Globus pallidus (tissue), 1 donor: ENCODE measurements at places on chromosomes 6 and 20.

DNA sequence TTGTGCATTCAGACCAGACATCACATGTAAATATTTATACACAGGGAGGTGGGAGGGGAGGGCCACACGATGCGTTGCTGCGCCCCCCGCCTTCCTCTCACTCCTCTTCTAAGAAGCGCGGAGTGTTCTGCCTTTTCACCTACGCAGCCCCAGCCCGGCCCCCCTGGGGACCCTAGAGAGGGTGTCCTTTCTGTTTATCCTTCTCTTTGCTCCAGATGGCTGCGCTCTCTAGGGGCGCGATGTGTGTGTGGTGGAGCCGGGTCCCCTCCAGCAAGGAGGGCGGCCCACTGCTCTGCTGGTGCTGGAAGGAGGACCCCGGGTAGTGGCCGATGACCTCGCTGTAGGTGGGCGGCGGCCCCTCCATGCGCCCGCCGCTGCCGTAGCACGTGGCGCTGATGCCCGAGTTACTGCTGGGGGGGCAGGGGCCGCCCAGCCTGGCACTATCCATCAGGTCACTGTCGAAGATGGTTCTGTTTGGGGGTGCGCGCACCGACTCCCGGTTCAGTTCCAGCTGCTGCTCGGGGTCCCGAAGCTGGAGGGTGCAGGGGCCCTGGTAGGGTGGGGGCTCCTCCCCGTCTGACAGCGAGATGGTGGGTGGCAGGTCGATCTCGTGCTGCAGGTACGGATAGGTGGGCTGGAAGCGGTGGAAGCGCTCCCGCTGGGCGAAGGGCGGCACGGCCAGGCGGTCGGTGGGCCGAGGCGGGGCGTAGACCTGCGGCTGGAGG lies 31.8 kb upstream of the ZBP1 start:
- no peak for DNase-seq

- DNase-seq, result peak; percentile 16
These were observed 23.7 kb downstream of the PEX7 start for GRCh38 chr6:136846046-136846445.

GRCh38 chr6:154705471-154706113 lies 27.6 kb upstream of the SCAF8 start:
- no peak for DNase-seq

DNA sequence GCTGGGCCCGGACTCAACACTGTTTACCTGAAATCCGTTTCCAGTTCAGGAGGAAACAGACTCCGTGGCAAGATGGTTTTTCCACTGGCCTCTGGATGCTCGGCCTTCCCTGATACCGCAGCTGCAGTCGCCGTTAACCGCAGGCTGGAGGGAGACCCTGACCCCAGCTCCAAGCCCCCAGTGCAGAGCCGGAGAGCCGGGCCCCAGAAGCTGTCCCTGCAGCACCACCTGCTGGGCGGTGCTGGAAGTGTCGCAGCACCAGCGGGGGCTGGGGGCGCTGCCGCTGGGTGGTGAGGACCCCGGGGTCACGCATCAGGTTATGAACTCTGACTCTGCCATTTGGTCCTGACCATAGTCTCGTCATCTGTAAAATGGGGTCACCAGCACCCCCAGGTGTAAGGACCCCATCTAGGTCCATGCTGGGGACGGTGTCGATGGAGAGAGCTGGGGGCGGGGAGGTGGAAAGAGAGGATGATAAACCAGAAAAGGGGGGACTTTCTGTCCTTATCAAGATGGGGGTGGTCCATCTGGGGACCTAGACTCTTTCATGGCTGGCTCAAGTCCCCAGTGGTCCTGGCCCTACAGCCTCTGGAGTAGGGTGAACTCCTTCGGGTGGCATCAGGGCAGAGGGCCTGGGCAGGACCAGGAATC lies 20.8 kb upstream of the CHRNA4 start:
- DNase-seq, result no peak

DNA sequence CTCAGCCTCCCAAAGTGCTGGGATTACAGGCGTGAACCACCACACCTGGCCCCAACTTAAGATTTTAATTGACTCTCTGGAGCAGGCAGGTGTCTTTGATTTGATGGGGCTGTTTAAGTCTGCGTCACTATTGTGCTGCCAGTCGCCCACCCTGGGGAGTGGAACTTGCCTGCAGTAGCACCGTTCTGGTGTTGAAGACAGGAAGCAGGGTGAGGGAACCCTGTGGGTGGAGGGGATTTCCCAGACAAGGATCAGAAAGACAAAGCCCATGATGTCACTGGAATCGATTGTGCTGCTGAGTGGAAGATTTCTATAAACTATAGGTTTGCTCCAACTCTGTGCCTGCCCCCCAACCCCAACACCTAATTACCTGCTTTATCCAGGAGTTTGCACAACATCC lies 11.0 kb downstream of the ALDH8A1 start:
- no peak for DNase-seq

DNA sequence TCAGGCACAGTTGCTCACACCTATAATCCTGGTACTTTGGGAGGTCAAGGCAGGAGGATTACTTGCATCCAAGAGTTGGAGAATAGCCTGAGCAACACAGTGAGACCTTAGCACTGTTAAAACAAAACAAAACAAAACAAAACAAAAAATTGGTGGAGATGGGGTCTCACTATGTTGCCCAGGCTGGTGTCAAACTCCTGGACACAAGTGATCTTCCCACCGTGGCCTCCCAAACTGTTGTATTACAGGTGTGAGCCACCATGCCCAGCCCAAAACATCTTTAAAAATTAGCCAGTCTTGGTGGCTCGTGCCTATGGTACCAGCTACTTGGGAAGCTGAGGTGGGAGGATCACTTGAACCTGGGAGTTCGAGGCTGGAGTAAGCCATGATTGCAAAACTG lies 120.2 kb downstream of the GMDS start:
- no peak for DNase-seq

DNA sequence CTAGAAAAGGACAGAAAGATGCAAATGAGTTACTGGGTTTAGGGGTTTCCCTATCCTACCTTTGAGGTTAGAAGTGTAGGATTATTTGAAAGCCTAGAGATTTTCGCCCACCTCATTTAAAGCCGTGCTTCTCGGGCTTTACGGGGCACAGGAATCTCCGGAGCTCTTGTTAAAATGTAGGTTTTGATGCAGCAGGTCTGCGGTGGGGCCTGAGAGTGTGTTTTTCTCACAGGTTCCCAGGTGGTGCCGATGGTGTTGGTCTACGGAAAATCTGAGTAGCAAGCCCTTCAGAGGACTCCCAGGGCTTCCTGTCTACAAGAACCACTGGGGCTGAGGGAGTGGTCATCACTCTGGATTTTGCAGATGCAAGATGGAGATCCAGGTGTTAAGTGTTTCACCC lies 47.5 kb downstream of the TRAM2 start:
- no peak for DNase-seq

DNA sequence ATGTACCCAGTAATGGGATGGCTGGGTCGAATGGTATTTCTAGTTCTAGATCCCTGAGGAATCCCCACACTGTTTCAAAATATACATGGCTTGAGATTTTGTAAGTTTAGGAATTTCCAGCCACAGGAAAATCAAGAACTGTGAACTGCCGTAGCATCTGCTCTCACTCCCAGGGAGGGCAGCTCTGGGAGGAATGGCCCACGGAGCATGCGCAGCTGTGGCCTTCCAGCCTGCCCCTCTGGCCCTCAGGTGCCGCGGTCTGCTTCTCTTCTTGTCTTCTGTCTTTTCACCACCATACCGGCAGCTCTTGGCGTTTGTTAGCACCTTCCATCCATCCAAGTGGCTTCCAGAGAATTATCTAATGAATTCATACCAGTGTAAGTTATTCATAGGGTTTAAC lies 19.9 kb upstream of the EXOC2 start:
- DNase-seq, result no peak

- DNase-seq, result no peak
These were observed 6.4 kb downstream of the FGD2 start for GRCh38 chr6:37011656-37012378.

DNA sequence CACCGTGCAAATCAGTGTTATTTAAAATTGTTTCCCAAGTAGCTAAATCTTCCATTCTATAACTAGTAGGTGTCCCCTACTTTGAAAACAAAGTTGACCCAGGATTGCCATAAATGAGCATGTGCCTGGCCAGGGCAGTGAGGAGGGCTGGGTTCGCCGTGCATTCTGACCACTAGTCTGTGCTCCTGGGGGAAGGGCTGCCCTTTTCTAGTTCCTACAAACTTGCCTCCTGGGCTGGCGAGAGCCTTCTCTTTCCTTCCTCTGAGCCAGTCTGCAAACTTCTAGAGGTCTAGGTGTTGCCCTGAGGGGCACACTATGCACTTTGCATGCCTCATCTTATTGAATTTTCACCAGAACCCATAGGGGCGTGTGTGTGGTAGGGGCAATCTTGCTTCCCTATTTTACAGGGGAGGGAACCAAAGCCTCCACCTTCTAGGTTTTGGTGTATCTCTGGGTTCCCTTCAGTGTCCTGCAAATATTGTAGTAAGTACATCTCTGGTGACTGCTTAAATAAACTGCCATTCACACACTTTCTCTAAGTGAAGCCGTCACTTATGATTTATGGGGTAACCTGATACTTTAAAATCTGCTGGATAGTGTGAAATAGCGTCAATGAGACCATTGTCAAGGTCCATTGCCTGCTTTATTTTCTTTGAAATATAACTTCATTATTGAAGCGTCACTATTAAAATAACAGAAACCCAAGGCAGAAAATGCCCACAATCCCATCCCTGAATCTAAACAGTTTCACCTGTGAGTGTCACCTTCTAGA lies 42.2 kb downstream of the CDH26 start:
- DNase-seq, result no peak

DNA sequence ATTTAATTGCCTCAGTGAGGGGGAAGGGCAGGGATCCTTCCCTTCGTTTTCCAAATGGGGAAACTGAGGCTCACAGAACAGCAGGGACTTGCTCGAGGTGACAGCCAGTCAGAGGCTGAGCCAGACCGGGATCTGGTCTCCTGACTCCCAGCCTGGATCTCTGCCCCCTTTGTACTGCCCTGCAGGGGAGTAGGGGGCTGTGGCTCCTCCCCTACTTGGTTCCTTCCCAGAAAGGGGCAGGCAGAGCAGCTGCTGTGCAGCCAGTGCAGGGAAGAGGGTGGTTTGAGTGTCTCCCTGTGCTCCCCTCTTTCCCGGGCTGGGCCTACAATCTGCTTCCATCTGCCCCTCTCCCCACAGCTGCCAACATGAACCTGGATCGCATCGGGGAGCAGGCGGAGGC lies 37.6 kb downstream of the UQCC2 start:
- no peak for DNase-seq

DNA sequence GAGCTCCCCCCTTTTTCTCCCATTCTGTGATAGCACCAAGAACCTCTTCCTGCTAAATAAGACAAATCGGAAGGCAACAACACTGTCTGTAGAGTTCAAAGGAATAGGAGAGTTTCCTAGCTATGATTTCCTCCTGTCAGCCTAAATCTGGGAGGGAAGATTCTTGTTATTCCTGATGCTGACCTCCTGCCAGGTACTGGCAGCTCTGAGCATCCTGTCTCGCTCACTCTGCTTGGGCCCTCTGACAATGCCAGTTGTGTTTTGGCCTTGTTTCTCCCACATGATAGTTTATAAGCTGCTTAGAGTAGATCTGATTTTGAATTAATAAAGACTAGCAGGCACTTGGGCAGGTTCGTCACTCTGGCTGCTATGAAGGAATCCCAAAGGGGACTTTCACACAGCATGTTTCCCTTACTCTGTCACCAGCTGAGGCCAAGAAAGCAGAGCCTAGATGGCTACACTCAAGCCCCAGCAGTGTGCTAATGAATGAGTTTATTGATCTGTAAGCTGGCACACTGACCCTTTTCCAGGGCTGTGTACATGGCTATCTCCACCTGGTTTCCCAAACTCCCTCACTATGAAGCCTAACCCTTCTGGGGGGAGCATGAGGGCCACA lies 52.3 kb downstream of the UQCC1 start:
- peak; percentile 30 for DNase-seq

DNA sequence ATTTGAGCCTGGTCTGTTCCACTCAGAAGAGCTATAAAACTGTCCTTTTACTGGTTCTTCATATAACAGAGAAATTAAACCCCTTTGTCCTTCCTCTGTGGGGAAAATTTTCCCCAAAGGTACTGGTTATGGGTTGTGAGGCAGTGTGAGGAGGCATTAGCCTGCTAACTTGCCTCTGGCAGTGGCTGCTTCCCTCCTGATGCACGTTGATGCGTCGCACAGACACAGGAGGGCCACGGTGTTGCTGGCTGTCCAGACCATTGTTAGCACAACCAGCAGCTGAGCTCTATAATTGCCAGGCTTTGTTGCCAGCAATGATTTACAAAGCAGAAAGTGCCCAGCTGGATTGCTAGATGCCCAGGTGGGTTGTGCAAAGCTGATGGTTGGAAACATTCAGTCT lies 10.1 kb downstream of the AAR2 start:
- no peak for DNase-seq

DNA sequence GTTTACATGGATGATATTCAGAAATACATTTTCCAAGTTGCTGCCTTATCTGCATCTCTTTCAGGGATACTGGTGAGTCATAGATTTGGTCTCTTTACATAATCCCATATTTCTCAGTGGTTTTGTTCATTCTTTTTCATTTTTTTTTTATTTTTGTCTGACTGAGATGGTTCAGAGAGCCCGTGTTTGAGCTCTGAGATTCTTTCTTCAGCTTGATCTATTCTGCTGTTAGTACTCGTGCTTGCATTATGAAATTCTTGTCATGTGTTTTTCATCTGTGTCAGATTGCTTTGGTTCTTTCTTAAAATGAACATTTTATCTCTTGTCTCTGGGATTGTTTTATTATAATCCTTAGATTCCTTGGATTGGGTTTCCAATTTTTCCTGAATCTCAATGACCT lies 317.3 kb downstream of the DOK5 start:
- DNase-seq, result no peak

GRCh38 chr6:86969573-86969972 lies 32.2 kb downstream of the HTR1E start:
- no peak for DNase-seq

DNA sequence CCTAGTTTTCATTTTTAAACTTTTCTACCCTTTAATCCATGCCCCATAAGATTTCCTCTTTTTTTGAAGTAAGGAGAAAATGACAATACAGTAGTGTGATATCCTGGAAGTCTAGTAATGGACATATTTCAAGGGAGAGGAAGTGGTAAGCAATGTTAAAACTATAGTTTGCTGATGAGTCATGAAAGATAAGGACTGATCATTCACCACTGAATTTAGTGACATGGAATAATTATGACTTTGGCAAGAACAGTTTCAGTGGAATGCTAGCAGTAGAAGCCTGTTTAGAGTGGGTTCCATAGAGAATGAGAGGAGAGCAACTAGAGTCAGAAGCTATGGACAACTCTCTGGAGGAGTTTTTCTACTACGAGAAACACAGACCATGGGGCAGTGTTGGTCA lies 24.9 kb upstream of the SLC2A12 start:
- DNase-seq, result no peak

DNA sequence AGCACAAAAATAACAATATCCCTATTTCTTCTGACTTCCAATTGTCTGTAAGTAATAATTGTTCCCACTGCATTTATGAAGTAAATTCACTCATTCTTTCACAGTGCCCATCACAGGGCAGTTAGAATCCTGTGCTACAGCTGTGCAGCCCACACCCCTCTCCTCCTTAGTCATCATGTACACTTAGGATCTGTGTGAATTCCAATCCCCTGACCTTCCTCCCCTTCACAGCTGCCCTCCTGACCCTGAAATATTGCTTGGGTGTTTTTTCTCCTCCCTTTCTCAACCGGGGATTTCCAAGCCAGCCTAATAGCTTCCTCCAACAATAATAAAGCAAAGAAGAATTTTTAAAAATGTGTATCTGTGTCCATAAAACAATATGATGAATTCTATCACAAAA lies 91.5 kb upstream of the BEND6 start:
- no peak for DNase-seq
